ENCODE measurements at places on chromosomes 7 and 10.
A peak's percentile ranks its signal among the peaks of the same experiment; 100 is the strongest.

DNA sequence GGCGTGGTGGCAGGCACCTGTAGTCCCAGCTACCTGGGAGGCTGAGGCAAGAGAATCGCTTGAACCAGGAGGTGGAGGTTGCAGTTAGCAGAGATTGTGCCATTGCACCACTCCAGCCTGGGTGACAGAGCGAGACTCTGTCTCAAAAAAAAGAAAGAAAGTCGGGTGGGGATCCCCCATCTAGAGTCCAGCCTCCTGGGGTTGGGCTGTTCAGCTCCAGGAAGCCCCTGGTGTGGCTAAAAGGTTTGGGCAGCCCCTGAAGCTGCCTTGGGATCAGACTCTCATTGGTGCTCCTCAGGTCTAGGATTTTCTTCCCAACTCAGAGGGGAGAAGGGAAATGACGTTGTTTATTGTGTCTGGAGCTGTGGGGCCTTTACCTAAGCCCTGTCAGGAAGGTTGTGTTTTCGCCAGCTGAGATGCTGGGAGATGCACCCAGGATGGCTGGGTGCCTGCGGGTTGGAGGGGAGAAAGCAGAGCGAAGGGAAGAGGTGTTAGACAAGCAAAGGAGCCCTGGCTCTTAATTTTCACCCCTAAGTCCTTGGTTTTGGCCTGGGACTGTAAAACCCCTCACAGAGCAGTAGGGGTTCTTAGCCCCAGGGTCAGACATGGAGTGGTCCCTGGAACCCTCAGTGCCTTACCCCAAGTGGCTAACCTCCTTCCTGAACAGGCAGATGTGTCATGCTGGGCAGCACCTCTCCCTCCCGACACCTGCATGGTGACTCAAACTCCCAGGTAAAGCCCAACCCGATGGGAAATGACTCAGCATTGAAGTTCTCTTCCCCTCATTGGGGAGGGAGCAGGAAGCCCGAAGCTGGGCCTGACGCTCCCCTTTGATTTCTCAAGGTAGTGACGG, 21.1 kb downstream of the PLAU start:
- DNase-seq = no peak

- no peak for DNase-seq
Observed at GRCh38 chr10:79941585-79942210, 7.2 kb downstream of the SFTPD start.

DNA sequence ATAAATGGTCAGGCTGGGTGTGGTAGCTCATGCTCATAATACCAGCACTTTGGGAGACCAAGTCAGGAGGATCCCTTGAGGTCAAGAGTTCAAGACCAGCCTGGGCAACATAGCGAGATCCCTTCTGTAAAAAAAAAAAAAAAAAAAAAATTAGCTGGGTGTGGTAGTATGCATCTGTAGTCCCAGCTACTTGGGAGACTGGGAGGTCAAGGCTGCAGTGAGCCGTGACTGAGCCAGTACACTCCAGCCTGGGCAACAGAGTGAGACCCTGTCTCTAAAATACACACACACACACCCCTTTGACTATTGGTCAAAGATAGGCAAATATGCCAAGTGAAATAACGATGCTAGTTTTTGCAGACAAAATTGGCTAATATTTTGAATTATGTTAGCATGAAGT, 80.6 kb downstream of the IGF2BP3 start:
- no peak for DNase-seq

GRCh38 chr7:112056409-112056808, 149.8 kb downstream of the DOCK4 start:
- DNase-seq = no peak

GRCh38 chr7:134089446-134089845, 37.7 kb upstream of the LRGUK start:
- no peak for DNase-seq

DNA sequence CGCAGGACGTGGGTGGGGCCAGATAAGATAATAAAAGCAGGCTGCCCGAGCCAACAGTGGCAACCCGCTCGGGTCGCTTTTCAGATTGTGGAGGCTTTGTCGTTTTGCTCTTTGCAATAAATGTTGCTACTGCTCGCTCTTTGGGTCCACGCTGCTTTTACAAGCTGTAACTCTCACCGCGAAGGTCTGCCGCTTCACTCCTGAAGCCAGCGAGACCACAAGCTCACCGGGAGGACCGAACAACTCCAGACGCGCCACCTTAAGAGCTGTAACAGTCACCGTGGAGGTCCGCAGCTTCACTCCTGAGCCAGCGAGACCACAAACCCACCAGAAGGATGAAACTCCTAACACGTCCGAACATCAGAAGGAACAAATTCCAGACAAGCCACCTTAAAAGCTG, 286.6 kb upstream of the MAGI2 start:
- no peak for DNase-seq

GRCh38 chr7:88888684-88889083, 93.1 kb upstream of the TEX47 start:
- peak; percentile 18 for DNase-seq

DNA sequence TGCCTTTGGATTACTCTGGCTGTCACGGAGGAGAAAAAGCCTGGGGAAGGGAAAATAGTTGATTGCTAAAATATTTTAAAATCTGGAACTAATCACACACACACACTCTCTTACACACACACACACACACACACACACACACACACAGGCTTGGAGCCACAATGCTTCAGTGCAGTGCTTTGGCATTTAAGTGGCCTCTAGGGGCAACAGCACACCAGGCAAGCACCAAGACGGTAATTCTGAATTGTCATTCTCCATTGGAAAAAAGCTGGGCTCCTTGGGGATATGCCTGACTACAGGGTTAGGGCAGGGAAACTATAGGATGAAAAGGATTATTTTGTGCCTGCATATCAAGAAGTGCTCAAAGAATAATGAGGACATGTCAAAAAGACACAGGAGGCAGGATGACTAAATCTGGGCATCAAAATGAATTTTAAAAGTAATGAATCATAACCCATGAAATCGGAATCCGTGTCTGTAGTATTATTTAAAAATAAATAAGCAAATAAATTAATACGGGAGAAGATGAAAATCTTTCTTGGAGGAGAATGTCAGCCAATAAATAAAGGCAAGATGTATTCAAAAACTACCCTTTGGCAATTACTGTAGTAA, 30.4 kb upstream of the DDC start:
- peak; percentile 8 for DNase-seq

DNA sequence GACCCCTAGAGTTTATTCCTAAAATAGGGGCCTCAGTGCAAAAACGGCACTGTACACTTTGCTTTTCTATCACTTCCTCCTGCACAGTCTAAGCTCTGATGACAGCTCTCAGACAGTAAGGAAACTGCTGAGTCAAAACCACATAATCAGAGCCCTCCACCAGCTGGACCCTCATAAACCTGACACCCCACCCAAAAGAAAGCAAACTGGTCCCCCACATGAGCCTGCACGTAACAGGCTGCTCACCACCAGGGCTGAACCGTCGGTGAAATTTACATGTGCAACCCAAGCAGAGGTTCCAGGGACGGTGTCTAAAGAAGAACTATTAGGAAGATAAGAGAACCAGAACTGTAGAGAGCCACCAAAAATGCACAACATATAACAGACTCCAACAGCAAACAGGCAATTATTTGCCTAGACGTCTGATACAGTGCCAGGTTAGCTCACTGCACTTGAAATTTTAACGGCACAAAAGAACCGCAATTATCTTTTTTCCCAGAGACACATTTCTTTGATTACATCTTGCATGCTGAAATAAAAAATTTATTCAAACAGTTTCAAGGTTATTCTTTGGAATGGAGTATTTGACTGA, 19.6 kb downstream of the SGMS1 start:
- peak; percentile 42 for DNase-seq

DNA sequence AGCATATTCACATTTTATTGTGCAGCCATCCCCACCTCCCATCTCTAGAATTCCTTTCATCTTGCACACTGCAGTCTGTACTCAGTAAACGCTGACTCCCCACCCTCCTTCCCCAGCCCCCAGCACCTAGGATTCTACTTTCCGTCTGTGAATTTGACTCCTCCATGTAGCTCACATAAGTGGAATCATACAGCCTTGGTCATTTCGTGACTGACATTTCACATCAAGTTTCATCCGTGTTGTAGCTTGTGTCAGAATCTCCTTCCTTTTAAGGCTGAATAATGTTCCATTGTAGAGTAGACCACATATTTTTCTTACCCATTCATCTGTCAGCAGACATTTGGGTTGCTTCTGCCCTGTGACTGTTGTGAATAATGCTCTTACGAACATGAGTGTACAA, 26.2 kb upstream of the TCERG1L start:
- DNase-seq = no peak

- no peak for DNase-seq
Observed at GRCh38 chr7:47525066-47525623, 56.8 kb downstream of the TNS3 start.

GRCh38 chr7:106915873-106916272, 50.8 kb downstream of the PIK3CG start:
- DNase-seq = no peak

GRCh38 chr7:85685901-85686300, 499.0 kb upstream of the SEMA3D start:
- DNase-seq = no peak

- no peak for DNase-seq
Observed at GRCh38 chr7:134452419-134452838, 6.5 kb downstream of the AKR1B1 start.

GRCh38 chr7:122884186-122884585, 2.1 kb downstream of the CADPS2 start:
- no peak for DNase-seq

DNA sequence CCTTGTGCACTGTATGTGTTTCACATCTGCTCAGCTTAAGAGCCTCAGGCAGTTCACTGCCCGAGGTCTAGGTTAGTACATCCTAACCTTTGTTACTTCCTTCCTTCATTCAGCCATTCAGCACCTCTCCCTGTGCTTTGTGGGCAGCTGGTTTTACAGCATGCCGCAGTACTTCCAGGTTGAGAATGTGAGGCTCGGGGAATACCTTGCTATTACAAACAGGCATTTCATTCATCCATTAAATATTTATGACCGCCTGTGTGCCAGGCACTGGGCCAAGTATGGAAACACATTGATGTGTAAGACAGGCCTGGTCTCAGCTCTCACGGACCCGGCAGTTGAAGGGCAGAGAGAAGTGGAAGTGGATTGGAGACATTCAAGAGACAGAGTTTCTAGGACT, 82.4 kb downstream of the SHH start:
- DNase-seq = peak; percentile 14

- DNase-seq = no peak
Observed at GRCh38 chr7:80273327-80273726, 138.7 kb downstream of the GNAI1 start.

DNA sequence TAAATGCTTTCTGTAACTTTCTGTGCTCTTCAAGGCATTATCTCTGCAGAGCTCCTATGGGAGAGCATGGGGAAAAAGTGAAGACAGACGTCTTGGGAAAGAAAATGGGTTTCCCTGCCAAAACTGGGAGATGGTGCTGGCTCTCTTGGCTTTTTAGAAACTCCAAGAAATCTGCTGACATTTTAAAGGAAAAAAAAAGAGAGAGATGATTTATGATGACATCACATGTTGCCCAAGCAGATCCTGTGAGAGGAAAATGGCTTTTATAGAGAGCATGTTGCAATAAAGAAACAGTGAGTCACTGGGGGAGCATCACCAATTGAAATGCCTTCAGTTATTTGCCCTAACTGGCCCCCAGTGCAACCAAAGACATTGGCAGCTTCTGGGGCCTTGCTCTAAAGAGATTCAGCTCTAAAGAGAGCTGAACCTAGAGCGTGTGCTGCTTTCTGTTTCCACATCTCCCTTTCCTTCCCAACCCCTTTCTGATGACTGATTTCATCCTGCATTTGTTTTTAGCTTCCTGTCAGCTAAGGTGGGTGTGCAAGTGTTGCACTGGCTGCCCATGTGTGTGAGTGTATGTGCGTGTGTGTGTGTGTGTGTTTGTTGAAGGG, 37.7 kb downstream of the LRMDA start:
- peak; percentile 99 for DNase-seq

DNA sequence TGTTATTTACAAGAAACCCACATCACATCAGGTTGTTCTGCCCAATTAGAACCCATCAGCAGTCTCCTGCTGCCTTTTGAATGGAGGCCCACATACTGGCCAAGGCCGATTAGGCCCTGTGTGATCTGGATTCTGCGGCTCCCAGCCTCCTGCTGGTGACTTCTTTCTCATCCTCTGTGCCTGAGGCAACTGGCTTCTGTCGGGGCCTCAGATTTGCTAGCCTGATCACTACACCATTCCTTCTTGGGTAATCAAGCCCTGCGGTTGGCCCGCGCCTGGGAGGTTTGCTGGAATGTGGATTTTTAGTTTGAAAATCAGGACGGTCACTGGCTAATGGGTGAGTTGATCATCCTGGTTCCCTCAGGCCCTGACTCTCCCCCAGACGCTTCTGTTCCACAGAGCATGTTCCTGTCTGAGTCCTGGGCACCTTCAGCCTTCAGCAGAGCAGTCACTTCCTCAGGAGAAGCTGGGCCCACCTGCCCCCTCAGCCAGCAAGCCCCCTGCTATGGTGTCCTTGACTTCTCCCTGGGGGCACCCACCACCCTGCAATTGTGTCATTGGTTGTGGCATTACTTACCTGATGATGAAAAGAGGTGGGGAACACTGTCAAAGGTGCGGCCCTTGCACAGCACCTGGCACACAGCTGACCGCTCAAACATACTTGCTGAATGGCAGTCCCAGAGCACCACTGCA, 207.6 kb downstream of the PHTF2 start:
- no peak for DNase-seq

- DNase-seq = no peak
Observed at GRCh38 chr10:16436367-16436757, 448 bp upstream of the PTER start.

DNA sequence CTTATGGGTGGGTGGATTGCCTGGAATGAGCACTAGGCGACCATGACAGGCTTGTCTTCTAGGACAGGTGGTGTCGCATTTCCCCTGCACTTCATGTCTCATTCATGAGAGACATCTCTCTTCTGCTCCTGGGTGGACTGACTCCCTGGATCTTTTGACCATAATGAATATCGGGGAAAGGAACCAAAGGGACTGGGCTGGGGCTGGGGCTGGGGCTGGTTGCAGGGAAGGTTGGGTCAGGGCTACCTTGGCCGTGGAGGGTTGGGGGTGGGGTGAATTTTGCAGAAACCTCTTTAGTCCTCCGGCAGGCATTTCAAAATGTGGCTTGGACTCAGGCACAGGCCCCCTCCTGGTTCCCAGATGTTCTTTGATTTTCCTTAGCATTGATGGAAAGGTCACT, 319.2 kb downstream of the ZNF716 start:
- no peak for DNase-seq

DNA sequence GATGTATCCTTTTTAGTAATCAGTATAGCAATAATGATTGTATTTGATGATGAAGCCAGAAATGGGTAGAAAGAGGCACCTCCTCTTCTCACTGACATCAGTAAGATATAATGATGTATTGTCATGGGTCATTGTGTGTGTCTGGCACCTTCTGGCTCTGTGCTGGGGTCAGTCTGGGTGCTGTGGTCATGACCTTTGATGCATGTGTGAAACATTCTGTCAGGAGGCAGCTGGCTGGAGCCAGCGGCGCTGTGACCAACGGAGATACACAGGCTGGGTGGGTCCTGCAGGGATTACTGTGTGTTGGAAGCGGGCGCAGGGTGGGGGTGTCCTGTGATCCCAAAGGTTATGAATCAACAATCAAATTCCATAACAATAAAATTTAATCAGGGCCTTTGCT, 35.2 kb downstream of the EEPD1 start:
- peak; percentile 23 for DNase-seq

- no peak for DNase-seq
Observed at GRCh38 chr7:90933984-90934383, 330.2 kb upstream of the FZD1 start.
